ENCODE measurements at places on chromosomes 11 and 22.
A peak's percentile ranks its signal among the peaks of the same experiment; 100 is the strongest.

- DNase-seq, result no peak
Observed at GRCh38 chr11:120392314-120392713, 56.1 kb downstream of the ARHGEF12 start.

DNA sequence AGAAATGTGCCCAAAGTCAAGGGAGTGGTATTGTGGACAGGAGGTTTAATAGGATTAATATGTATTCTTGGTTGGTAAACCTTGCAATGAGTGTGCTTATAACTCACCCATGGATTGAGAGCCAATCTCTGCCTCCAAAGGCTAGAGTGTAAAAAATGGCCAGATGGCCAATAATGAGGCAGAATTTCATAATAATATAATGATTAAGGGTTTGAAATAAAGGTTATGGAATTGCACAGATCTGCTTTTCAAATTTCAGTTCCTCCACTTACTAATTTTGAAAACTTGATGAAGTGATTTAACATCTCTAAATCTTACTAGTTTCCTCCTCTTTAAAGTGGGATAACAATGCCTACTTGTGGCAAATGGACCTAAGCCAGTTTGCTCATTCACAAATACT, 94.8 kb downstream of the BDNF start:
- no peak for DNase-seq

DNA sequence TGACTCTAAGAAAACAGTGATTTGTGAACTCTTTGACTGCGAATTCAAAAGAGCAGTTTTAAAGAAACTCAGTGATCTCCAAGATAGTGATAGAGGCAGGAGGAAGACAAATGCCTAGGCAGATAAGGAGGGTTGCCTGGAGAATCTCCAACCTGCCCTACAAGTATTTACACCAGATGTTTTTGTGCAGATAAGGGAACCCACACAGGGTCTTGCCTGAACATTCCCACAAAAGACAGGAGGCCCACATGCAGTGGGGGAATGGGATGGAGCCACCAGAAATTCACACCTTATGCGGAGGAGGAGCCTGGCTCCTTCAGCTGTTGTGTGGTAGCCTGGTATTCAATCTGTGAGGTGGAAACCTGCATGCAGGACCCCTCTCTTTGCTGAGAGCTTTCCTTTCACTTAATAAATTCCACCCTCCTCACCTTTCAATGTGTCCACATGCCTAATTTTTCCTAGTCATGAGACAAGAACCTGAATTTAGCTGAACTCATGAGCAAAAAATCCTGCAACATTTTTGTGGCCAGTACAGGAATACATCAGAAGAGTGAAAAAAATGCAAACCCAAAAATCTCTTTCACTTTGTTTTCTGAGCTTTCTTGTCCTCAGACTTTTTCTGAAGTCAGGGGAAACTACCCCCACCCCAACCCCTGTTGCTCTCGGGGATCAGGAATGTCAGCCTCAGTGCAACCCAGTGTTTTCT, 8.1 kb upstream of the GLYAT start:
- no peak for DNase-seq

GRCh38 chr11:9277176-9277575, 12.0 kb upstream of the DENND5A start:
- no peak for DNase-seq

DNA sequence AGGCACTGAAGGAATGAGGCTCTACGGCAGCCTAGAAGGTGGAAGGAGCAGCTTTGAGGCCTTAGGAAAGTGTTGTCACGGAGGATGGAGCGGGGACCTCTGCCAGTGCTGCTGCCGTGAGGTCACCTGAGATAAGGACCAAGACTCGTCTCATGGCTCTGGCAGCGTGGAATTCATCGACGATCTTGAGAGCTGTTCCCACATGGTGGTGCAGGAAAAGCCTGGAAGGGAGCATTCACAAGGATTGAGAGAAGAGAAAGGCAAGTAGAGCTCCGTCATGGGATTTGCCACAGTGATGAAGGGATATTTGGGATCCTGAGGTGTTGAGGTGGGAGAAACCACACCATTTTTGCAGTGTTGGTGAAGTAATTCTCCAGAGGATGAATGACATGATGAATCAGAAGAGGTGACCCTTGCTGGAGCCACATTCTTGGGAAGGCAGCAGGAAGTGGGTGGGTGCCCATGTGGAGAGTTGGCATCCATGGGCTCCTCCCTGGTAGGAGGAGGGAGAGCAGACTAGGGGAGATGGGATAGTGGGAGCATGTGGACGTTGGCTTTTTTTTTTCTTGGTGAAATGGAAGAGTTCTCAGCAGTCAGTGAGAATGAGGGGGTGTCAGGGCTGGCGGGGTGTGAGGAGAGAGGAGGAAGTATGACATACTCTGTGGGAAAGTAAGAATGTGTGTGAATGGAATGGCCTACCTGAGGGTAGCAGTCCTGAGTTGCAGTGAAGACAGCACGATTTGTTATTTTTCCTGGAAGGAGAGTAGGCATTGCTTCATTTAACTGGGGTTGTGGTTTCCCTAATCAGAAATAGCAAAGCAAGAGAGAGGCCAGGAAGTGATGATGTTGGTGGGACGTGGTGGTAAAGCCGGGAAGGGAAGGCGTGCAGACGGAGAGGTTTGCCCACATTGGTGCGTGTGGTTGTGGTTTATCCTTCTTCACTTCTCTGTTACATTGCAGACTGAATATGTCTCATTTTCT, 11.1 kb downstream of the PPP6R3 start:
- DNase-seq, result peak; percentile 22

DNA sequence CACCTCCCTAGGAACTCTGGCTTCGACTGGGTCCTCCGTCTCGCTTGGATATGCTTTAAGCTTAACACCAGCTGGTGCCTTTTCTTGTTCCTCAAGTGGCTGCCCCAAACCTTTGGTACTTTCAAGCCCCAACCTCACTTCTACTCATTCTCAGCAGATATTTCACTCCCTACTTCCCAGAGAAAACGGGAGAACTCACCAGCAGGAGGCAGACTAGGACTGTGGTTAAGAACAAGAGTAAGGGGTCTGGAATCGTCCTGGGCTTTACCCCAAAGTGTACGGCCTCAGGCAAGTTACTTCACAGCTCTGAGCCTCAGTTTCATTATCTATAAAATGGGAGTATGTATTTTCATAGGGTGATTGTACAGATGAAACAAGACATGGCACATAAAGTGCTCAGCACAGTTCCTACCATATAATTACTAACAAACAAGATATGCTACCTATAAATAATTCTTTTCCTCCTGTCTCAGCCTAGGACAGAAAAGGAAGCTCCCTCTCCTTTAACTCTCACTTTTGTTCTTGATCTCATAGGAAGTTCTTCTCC, 37.8 kb downstream of the PAMR1 start:
- no peak for DNase-seq

DNA sequence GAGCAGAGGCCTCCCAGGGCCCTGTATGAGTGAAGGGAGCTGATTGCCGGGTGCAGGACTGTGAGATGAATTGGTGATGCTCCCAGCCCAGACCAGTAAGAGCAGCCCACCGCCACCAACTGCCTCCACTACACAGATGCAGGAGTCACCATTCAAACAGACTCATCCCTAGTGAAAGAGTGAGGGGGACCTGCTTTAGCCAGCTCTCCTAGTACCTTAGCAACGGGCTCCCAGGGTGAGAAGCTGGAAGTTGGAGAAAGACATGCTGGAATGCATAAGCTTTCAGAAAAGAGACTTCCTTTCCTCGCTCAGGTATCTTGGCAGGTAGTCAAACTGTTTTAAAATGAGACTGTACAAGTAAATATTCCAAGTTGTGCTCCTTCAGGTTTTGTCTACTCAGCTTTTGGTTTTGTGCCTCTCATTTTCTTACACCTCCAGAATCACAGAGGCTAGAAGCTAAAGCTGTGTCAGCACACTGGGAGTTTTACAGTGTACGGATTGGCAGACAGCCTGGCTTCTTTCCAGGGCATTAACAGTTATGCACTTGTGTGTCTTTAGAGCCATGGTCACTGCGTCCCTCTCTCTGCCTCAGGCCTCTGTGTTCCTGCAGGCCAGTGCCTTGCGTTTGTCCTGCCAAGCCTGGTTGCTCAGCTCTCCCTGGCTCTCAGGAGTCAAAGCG, 146.2 kb downstream of the ATXN10 start:
- DNase-seq, result no peak

GRCh38 chr22:34897126-34897525, 168.8 kb upstream of the ISX start:
- no peak for DNase-seq

GRCh38 chr11:129738242-129738641, 77.4 kb upstream of the TMEM45B start:
- no peak for DNase-seq

DNA sequence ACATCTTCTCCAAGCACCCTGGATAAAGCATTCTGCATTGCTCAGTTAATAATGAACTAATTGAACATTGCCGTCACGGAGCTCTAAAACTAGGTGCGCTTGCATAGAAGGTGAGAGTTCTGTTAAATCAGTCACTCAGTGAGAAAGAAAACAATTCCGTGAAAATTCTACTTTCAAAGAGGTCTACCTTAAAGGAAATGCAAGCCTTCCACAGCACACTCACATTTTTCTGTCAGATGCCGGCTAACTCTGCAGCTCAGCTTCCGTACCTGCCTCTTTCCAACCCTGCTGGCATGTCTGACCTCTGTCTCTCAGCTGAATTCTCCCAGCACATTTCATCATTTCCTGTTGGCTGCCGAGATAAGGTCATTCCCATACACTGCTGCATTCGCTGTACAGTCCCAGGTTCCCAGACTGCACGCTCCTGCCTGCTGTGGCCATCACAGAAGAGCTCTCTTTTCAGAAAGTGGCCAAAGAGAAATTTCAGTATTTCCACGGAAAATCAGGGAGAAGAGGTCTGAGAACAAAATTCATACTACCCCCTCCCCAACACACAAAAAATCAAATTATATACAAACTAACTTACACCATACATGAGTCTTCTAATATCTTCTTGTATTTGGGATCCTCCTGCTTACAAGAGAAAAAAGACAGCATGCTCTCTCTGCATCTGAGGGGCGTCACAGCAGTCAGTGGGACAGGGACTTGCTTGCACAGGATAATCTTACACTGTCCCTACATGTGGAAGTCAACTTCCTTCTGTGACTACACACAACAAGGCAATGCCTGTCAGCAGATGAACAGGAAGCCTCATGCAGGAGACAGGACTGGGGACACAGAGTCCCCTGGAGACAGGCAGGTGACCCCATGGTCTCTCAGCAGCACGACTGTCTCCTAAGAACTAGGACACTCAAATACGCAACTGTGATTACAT, 55.1 kb downstream of the PACSIN2 start:
- DNase-seq, result no peak

GRCh38 chr11:20226933-20227332, 66.7 kb upstream of the DBX1 start:
- no peak for DNase-seq

DNA sequence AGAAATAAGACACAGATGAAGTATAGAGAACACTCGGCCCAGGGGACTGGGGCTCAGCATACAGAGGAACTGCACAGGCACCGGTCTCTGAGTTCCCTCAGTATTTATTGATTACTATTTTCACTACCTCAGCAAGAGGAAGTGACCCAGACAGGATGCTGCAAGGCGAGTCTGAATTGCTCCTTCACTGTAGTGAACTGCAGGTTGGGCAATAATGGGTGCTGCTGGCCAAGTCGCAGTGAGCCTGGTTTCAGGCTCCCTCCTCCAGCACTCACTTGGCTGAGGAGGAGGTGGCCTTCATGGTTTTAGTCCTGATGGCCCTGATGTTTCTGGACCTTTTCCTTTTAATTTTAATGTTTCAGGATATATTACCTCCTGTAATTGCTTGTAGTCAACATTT, 10.4 kb downstream of the OR52K2 start:
- no peak for DNase-seq

- DNase-seq, result no peak
Observed at GRCh38 chr11:81331611-81332235, 1401.9 kb downstream of the FAM181B start.

DNA sequence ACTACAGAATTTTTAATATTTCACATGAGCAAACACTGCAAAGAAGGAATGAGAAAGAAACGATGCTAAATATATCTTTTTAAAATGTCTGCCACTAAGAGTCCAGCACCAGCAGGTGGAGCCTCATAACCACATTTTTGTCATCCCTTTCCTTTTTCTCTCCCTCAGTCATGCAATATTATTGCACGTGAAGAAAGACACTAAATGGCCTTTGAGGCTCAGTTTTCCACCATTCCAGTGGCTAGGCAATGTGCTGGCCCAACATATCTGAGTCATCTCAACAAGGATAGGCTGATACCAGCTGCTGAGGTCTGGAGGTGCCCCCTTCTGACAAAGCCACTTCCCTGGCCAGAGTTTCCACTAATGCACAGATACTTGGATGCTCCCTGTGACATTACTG, 1.8 kb downstream of the ALKBH8 start:
- no peak for DNase-seq

- no peak for DNase-seq
Observed at GRCh38 chr11:70019576-70020011, 58.5 kb upstream of the ANO1 start.

DNA sequence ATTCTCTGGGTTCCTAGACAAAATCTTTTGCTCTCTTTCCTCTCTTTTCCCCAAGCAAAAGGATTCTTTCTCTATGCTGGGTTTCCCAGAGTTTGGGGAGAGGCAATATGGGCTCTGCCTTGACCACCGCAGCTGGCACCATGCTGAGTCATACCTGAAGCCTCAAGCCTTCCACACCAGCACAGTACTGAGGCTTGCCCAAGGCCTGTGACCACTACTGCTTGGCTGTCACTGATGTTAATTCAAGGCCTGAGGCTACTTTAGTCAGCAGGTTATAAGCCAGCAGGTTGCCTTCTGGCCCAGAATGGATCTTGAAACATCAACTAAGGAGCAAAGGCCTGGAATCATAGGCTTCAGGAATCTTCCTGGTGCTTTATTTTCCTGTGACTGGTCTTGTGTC, 185.3 kb downstream of the DYNC2H1 start:
- DNase-seq, result no peak

DNA sequence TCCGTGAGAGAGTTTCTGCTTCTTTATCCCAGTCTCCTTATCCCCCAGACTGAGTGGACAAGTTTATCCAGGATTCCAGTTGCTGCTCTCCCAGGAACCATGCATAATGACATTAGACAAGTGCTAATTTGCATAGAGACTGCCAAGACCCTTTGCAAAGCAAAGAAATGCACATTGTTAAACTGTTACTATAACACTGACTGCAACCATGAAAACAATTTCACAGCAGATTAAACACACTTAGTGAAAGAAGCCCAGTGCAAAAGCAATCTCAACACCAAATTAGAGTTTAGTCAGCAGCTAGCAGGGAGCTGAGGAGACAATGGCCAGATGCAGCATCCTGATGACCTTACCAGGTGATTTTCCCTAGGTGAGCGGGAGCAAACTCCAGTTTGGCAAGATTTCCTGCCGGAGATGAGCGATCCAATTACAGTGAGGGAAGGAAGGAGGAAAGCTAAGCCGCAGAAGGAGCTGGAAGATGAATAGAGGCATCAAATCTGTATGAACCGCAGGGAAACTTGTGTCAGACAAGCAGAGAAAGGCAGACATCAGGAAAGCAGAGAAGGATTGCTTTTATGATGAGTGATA, 273.8 kb upstream of the B3GAT1 start:
- no peak for DNase-seq

- no peak for DNase-seq
Observed at GRCh38 chr11:125955856-125956255, 10.0 kb downstream of the VSIG10L2 start.

DNA sequence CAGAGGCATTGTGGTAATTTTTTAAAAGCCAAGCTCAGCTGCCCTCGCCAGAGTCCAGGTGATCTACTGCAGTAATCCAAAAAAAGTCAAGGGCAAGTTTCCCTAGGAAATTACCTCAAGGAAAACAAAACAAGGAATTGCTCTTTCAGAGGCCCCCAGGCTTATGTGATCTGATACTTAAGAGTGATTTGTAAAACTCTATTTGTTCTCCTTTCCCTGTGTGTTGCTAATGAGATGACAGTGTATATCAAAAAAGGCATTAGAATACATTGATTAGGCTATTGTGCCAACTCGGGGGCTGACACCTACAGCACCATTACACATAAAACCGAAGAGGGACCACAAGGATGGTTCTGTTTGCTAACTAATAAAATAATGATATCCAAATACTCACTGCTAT, 44.5 kb upstream of the CHRM4 start:
- DNase-seq, result no peak

Measured in stimulated activated CD4-positive, alpha-beta T cell treated with anti-CD3 and anti-CD28 coated beads, Interleukin-12 subunit alpha, Interleukin-12 subunit beta, amount 100 ng/mL, for 4 hours (primary cell).